ACHN (cell line): ENCODE measurements at places on chromosomes 16 and 17.

GRCh38 chr16:77077256-77077922, 113.6 kb upstream of the MON1B start:
- no peak for DNase-seq

- DNase-seq, result peak; percentile 76
These were observed 27.1 kb downstream of the ARSG start for GRCh38 chr17:68318103-68318991.

- no peak for DNase-seq
These were observed 83.2 kb downstream of the LITAF start for GRCh38 chr16:11503566-11503965.

GRCh38 chr16:47260503-47260902, 116.8 kb upstream of the NETO2 start:
- DNase-seq, result no peak

DNA sequence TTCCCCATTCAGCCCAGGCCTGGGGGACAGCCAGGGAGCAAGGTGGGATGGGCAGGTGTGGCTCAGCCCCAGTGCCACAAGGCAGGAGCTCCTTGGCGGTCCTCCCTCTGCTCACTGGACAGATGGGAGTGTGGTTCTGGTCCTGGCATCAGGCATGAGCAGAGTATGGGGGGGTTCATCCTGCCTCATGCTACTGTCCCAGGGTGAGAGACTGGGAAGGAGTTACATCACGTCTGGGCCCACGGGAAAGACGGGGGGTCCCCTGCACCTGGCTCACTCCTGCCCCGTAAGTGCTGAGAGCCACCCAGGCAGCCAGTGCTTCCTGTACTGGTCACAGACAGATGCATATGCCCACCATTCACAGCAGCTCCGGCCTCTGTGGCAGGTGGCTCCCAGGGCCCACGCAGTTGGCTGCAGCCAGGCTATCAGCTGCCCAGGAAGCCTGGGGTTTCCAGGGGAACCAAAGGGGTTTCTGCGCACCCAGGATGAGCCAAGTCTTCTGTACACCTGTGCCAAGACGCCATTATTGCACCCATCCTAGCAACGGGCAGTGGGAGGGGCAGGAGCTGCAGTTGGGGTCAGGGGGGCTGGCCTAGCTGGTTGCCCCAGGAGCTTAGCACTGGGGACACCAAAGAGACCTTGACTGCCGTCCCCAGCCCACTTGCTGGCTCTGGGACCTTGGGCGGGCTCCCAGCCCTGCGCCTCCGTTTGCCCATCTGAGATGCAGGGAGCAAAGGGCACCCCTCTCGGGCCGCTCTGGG, 1.9 kb downstream of the BAIAP3 start:
- DNase-seq, result no peak

GRCh38 chr16:59039066-59039720, 305.1 kb upstream of the GOT2 start:
- no peak for DNase-seq

- no peak for DNase-seq
These were observed 12.5 kb downstream of the ERAL1 start for GRCh38 chr17:28867276-28867675.
